NB4 (cell line): ENCODE measurements at places on chromosomes 1 and 21.

GRCh38 chr1:84425150-84425896, 27.0 kb downstream of the DNASE2B start:
- DNase-seq: no peak

DNA sequence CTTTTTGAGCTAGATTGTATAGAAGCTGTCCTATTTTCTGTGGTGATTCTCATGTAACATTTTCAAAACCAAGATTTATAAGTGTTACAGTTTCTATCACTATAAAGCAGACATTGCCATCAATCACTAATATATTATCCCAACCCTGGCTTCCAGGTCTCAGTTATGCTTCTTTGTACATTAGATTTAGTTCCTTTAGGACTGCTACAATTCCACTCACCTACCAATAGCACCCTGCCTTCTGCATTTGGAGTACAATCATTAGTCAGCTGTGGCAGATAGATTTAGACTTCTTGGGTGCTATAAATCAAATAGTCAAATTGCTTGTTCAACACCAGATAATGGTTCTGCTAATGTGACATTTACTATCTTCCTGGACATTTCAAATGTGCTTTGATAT, 281.6 kb downstream of the BRINP3 start:
- no peak for DNase-seq

- no peak for DNase-seq
Observed at GRCh38 chr1:117843791-117844190, 85.6 kb downstream of the GDAP2 start.

GRCh38 chr1:116131170-116131569, 20.0 kb downstream of the MAB21L3 start:
- no peak for DNase-seq

DNA sequence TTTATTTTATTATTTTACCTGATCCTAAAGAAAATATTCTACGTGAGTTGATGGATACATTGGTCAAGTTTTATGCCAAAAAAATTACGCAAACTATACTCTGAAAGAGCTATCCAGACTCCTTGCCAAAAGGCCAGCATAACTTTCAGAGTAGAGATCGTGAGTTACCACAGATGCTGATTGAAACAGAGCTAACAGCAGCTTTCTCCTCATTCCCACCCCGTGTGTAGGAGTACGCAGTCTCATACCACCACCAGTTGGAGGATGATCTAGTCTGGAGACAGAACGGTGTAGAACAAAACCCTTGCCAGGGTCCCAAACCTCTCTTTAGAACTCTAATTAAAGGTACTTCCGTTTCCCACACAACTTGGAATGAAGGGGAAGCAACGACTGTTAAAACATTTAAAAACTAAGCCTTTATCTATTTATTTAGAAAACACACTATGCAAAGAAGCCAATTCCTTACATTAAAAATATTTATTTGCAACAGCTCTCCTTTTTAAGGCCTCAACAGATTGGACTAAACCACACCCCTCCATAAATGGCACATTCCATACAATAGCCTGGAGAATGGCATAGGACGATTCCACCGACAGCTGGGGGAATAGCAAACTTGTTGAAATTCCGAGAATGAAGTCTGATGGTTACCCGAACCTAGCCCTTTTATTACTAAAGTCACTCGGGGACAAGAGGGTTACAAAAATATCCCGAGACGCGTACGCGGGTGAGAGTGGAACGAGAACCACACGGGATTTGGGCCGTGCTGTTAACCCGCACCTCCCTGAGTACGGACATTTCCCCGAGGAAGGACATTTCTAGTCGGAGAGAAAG, 1.4 kb downstream of the NUCKS1 start:
- DNase-seq: peak; percentile 78

DNA sequence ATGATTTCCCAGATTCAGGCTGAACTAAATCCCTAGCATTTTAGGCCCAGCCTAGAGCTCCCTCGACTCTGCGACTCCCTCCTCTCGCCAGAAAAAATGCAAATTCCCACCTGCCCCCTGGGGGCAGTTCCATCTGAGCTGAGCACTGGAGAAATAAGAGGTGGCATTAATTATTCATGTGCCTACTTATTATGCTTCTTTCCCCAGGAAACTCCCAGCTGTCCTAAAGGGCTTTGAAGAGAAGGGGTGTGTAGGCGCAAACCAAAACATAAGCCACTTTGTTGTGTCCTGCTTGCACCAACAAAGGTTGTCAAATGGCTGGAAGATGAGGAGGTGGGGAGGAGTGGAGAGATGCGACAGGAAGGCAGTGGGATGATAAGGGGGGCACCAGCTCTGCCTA, 41.4 kb upstream of the GOLT1A start:
- DNase-seq: no peak

DNA sequence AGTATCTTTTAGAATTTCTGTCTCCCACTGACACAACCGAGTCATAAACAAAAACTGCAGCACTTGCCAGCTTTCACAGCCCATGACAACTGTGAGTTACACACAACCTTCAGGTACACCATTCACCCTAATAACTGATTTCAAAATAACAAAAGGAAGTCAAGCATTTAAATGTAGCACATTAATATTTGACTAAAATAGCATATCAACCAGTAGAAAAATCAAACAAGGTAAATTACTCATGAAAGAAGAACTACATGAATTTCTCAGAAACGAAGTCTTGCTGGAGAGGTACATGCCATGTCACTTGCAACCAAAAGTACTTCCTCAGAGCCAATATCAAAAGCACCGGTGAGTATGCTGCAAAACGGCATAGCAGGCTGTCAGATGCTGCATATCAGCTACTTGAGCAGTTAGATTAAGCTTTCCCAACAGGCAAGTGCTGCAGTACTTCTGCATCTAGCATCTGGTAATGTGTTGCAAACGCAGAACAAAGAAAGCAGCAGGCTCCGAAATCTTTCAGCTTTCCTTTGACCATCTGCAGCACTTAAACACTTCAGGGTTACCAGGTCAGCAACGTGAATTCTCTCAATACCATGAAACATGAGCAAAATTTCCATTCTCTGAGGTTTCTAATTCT, 223.2 kb downstream of the SMYD3 start:
- DNase-seq: peak; percentile 12

- peak; percentile 83 for DNase-seq
Observed at GRCh38 chr1:4726620-4727341, 72.4 kb downstream of the AJAP1 start.

DNA sequence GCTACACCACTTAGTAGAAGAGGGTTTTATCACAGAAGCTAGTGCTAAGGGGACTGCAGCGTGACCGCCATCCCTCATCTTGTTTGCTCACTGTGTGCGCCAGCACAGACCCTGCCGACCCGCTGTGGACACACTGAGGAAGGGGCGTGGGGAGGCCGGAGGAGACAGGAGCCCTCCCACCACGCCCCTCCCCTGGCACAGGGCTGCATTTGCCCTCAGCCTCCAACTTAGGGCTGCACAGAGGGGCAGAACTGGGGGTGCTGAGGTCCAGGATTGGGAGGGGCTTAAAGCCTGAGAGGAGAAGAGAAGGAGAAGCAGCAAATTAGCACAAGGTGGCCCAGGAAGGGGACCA, 37.2 kb downstream of the RRP1 start:
- DNase-seq: no peak

DNA sequence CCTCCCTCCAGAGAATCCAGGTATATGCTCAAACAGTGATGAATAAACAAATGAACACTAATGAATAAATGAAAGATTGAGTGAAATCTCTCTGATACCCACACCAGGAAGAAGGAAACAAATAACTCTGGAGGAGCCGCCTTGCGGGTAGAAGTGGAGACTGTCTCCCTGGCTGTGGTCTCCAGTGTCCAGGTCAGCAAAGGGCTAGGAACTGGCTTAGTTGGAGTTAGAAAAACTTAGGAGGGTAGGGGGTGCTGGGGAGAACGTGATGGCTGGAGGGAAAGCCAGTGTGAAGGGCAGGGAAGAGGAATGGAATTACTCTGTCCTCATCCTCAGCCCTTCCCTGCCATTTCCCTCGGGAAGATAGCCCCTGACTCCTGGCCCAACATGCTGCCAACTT, 537 bp downstream of the RHBDL2 start:
- DNase-seq: no peak

DNA sequence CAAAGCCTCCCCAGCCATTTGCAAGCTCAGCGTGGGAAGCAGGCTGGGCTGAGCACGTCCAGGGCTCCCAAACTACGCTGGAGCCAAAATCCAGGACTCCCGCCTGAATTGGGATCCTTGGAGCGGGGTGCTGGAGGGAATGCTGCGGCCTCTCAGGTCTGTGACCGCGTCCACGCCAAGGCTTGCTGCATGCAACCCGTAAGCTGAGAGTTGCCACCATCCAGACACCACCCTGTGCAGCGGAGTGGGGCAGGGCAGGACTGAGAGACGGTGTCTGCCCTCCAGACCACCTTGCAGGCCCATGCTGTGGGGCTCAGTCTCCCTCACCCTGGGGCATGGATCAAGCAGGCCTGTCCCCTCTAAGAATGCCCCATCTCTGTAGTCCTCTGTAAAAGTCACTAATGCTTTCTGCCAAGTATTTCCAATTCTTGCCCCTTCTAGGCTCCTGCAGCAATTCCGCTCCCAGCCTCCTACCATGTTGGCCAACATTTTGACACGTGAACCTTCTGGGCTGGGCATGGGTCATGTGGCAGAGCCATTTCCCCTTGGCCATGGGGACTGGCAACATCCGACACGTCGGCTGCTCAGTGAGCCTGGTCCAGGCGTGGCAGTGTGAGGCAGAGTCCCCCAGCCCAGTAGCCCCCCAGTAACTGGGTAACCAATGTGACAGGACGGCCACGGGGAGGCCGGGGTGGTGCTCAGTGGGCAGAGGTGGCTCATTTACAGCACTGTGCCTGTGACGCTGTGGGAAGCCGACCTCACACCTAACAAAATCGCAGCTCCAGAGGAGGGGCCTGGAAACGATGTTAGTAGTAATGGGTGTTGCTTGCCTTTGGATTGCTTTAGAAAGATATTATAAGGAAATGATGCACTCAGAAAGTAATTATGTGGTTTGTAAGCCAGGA, 57.9 kb upstream of the PDE9A start:
- no peak for DNase-seq

DNA sequence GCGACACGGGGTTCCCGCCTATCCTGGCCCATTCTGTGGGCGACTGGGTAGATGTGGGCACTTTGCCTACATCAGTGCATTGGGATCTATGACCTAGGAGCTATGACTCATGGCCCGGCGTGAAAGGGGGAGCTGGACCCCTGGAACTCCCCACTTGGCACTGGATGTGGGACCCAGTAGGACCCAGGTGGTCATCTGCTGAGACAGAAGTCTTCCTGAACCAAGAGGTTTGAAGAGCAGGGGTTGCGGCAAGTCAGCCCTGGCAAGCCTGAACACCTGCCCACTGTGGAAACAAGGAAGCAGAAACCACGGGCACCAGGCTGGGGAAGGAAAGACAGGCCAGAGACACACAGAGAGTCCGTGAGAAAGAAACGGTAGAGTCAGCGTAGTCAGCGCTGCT, 656.7 kb downstream of the AJAP1 start:
- DNase-seq: no peak

- peak; percentile 39 for DNase-seq
Observed at GRCh38 chr1:170494369-170494768, 37.6 kb upstream of the GORAB start.

GRCh38 chr1:11804666-11805421, 920 bp downstream of the MTHFR start:
- peak; percentile 47 for DNase-seq

DNA sequence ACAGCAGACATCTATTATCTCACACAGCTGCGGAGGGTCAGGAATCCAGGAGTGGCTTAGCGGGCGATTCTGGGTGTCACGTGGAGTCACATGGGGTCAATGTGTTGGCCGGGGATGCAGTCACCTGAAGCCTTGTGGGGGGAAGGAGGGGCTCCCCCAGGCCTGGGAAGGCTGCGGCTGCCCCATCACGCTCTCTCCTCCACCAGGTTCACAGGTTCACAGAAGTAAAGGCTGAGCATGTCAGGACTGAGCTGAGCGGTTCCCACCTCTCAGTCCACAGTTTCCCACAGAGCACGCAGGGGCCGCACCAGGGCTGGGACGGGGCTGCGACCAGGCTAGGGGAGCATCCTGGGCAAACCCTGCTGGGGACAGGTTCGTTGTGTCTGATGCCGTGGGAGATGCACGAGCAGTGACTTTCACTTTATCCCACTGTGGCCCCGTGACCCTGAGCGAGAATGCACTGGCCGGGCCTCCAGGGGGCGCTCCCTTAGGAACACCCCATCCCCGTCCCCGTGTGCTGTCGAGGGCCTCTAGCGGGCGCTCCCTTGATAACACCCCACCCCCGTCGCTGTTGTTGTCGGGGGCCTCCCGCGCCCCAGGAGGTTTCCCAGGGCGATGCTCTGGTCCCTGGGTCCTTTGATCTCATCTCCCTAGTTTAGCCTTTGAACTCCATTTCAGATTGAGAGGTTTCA, 73.2 kb upstream of the TRAPPC10 start:
- peak; percentile 75 for DNase-seq

- DNase-seq: peak; percentile 74
Observed at GRCh38 chr1:183318433-183318832, 99.7 kb downstream of the NMNAT2 start.

- no peak for DNase-seq
Observed at GRCh38 chr1:115491298-115492018, 150.3 kb upstream of the VANGL1 start.

- no peak for DNase-seq
Observed at GRCh38 chr1:58057826-58058225, 488.7 kb downstream of the OMA1 start.

DNA sequence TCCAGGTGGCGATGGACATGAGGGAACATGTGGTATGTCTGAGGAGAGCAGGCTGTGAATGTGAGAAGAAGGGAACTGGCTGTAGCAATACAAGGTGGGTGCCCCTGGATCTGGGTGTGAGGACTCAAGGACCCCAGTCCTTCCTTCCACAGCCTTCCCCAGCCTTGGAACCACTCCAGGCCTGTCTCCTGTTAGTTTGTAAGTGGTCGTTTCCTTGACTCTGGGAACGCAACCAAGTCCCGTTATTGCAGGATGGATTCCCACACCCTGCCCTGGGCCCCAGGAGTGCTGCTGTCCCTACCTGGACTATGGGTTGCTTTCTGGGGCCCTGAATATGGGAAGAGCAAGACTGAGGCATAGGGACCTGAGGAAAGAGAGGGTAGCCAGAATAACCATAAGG, 47.2 kb upstream of the VANGL1 start:
- no peak for DNase-seq

DNA sequence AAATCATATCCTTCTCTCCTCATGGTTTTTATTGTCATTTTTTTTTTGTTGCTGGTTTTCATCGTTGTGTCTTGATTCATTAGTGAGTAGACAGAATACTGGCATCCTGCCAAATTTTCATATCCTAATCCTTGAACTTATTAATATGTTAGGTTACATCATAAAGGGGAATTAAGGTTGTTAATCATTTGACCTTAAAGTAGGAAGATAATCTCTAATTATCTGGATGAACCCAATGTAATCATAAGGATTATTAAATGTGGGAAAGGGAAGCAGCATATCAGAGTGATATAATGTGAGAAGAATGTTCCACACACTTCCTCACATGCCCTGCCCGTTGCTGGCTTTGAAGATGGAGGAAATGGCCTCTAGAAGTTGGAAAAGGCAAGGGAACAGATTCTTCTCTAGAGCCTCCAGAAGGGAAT, 299.7 kb downstream of the HMCN1 start:
- no peak for DNase-seq

- DNase-seq: peak; percentile 59
Observed at GRCh38 chr1:154714638-154715037, 106.7 kb upstream of the ADAR start.

DNA sequence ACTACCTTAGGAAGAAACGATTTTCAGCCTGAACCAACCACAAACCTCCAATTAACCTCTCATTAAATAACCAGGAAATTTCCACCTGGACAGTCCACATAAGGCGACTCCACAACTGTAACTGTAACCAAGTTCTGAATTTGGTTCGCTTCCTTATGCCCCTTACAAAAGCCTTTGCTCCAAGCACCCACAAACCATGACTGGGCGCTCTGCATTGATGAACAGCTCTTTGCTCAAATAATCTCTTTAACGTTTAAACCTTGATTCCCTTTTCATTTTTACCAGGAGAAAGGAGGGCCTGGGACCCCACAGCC, 38.2 kb upstream of the ZNF124 start:
- no peak for DNase-seq
